ENCODE measurements at places on chromosomes 6 and 20.

- ATAC-seq, result no peak
These were observed 508.1 kb upstream of the FLRT3 start for GRCh38 chr20:14845199-14846160.

- no peak for ATAC-seq
These were observed 93.5 kb downstream of the RPS12 start for GRCh38 chr6:132907914-132908313.

GRCh38 chr20:61951695-61952533 lies 113.8 kb downstream of the TAF4 start:
- no peak for ATAC-seq

DNA sequence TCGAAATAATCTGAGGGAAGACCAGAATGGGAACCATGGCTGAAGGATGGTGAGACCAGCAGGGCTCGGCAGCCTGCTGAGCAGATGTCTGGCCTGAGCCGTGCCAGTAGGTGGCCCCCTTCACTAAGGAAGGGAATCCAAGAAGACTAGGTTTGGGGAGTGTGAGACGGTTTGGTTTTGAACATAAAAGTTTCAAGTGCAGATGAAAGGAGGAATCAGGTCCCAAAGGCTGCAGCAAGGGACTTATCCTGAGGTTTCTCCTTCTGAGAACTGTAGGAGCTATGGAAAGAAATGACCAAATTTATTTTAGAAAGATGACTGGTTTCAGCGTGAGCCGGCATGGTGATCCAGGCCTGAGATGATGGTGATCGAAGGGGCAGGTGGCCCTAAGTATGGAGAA lies 4.6 kb upstream of the OSER1 start:
- peak; percentile 58 for ATAC-seq

- no peak for ATAC-seq
These were observed 256.9 kb downstream of the LRFN2 start for GRCh38 chr6:40330301-40330721.

GRCh38 chr6:42424906-42425474 lies 26.7 kb downstream of the TRERF1 start:
- ATAC-seq, result no peak

DNA sequence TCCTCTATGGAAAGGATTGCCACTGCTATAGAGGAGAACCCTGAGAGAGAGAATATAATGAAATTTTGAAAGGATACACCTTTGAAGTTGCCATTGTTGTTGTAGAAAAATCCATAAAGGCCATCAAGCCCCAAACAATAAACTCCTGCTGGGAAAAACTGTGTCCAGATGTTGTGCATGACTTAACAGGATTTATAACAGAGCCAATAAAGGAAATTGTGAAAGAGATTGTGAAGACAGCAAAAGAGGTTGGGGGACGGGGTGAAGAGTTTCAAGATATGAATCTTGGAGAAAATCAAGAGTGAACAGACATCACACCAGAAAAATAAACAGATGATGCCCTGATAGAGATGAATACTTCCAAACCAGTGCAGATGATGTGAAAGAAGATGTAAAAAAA lies 396.4 kb downstream of the BCKDHB start:
- no peak for ATAC-seq

DNA sequence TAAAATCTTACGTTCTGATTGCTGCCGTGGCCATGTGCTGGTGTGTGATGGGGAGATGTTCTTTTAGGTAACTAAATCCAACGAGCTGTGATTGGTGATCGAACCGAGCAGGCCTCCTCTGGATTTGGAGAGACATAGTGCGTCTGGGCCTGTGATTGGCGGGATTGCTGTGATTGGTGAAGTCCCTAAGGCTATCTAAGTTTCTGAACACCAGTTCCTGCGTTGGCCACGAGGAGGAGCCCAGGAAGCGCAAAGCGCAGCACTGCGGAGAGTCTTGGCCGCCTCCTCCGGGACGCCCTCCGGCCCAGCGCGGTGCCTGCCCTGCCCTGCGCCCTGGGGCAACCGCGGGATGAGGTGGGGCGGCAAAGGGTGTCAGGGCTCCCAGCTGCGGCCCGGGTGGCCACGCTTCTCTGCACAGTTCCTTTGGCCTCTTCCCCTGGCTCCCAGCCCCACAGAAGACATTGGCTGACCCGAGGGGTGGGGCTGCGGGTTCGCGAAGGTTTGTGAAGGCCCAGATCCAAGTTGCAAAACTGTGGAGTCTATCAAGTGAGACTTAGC lies 33.0 kb downstream of the HNF4A start:
- peak; percentile 92 for ATAC-seq

DNA sequence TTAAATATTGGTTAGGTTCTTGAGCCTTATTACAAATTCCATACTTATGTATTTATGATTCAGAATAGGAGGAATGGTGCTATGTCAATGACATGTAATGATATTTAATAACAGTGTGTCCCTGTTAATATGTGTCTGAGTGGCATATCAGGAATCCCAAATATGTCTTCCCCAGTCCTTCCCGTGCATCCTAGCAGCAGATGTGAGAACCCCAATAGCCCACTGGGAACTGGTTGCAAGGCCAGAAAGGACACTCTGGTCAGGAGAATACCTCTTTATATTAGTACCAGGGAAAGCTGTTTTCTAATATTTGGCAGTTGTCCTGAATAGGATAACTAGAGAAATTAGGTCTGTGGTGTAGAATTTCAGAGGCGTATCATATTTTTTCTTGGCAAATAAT lies 159.1 kb upstream of the PDE7B start:
- no peak for ATAC-seq

DNA sequence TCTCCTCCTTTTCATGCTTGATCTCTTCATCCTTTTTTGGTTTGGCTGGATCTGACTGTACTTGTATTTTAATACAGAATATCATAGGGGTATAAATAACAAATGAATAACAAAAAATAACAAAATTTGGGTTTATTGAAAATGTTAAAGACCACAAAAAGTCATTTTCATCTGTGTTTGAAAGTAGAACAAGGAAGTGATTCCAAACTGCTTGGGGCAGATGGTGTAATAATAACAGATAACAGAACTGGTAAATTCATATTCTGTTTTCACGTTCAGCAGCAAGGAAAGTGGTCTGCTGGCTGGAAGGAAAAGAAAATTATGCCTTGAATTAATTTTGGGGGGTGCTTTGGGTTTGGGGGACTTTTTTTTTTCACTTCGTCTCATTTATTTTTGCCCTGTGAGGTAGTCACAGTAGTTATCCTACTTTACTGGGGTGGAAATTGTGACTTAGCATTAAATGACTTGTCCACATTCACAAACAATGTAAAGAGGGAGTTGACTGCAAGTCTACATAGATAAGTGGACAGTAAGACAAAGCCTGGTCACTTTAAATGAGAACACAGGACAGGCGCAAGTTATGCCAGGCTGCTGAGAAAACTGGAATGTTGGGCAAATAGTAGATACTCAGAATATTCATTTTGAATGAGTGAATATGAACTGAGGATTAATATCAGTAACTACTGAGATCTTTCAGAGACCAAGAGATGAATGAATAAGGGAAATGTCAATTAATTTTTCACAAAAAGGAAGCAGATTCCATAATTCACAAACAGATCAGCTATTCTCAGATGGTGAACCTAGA lies 193.9 kb upstream of the CITED2 start:
- peak; percentile 65 for ATAC-seq
